ENCODE measurements at places on chromosomes 1 and 21.

DNA sequence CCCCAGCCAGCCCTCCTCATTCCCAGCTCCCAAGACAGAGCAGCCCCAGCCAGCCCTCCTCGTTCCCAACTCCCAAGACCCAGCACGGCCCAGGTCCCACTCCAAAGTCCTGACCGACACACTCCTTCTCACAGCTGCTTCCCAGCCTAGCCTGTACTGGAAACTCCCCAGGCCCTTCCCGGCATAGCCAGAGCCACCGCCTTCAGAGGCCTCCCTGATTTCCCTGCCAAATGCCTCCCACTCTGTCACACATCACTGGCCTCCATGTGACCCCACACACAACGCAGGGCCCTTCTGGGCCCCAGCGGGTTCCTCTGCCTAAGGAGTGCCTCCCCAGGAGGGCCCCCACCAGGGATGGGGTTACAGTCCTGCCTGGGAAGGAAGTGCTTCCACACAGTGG is 2.8 kb downstream of the UBE2J2 start:
- no peak for DNase-seq

- no peak for DNase-seq
Measured at GRCh38 chr1:205082431-205082830, 1.8 kb downstream of the TMEM81 start.

- no peak for DNase-seq
Measured at GRCh38 chr1:40030528-40031135, 9.9 kb upstream of the CAP1 start.

GRCh38 chr1:154938604-154939399 is 2.3 kb upstream of the PMVK start:
- DNase-seq, result no peak

DNA sequence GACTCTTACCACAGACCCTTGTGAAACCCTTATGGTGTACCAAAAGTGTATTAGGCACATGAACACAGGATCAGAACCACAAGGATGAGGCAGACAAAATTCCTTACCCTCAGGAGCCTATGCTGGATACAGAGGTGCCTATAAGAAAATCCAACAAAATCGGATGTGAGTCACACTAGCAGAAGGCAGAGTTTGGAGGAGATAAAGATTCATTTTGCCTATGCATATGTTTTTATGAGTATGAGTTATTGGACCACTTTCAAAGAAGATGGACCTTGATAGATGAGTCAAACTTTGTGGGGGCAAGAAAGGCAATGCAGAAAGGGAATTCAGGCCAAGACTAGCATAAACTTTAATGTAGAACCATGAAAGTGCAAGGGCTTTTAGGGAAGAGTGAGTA is 17.0 kb downstream of the CAMK1G start:
- DNase-seq, result no peak

DNA sequence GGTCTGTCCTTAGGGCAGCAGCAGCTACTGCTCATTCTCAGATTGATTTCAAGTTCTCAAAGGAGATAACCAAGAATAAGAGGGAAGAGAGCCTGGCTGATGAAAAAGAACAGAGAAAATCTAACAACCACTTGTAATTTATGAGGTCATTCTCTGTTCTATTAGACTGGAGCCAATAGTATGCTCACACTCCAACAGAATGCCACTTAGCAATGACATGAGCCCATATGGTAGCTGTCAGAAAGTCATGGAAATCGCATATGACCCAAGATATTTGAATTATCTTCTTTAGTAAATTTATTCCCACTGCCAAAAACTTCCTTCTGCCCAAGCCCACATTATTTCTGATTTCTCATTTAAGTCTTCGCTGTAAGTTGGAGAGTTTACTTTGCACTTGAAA is 53.7 kb upstream of the PLA2G4A start:
- no peak for DNase-seq

GRCh38 chr1:85406887-85407533 is 57.9 kb downstream of the DDAH1 start:
- no peak for DNase-seq

DNA sequence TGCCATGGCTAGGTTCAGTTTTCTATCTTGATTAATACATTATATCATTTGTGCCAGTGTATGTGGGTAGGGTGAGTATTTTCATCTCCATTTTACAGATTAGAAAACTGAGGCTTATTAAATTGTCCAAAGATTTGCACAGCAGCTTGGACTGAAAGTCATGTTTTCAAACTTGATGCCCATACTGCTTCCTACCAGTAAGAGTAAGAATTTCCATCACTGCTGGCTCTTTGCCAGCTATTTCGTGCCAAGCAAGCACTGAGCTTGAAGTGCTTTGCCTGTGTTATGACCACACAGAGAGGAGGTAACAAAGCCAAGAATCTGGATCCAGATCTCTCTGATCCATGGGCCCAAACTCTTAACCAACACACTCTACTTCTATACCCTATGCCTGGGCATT is 295.0 kb downstream of the VAV3 start:
- no peak for DNase-seq

DNA sequence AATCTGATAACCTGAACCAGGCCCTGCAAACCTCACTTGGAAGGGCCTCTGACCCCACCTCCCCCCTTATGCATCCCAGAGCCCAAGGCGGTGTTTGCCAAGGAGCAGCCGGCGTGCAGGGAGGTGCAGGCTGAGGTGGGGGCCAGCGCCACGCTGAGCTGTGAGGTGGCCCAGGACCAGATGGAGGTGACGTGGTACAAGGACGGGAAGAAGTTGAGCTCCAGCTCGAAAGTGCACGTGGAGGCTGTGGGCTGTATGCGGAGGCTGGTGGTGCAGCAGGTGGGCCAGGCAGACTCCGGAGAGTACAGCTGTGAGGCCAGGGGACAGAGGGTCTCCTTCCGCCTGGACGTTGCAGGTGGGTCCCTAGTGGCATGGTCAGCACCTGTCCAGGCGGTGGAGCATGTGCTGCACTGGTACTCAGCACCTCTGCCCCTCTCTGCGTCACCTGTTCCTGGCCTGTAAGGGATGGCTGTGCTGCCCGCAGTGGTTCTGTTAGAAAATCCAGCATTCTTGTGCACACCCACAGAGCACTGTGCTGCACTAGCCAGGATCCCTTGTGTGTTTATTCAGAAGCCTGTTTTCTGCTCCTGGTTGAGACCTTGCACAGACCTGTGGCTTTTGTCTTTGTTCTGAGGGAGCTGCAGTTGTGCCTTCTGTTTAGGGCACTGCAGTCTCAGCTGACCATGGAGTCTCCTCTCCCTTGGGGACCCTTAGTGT is 11.6 kb downstream of the OBSCN start:
- no peak for DNase-seq

GRCh38 chr1:117565745-117566455 is 39.9 kb upstream of the TENT5C start:
- peak; percentile 27 for DNase-seq

- no peak for DNase-seq
Measured at GRCh38 chr1:26744075-26744959, 43.4 kb upstream of the PIGV start.

GRCh38 chr1:19889656-19890055 is 7.5 kb downstream of the OTUD3 start:
- DNase-seq, result no peak
